CD8-positive, alpha-beta T cell (primary cell): ENCODE measurements at places on chromosomes 1 and 21.

DNA sequence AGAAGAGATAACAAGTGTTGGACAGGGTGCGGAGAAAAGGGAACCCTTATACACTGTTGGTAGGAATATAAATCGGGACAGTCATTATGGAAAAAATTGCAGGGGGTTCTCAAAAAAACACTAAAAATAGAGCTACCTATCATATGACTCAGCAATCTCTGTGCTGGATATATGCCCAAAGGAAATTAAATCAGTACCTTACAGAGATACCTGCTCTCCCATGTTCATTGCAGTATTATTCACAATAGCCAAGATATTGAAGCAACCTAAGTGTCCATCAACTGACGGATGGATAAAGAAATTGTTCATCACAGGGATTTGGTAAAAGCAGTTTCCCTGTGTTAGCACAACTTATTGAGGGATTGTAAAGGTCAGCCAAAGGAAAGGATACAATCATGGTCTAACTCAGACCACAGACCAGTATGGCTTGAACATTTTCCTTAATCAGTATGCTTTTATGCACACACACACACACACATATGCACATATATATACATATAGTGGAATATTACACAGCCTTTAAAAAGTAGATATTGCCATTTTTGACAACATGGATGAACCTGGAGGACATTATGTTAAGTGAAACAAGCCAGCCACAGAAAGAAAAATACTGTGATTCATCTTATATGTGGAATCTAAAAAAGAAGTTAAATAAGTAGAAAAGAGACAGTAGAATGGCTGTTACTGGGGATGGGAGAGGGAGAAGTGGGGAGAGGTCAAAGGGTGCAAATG is 44.2 kb upstream of the IRF2BP2 start:
- no peak for DNase-seq

DNA sequence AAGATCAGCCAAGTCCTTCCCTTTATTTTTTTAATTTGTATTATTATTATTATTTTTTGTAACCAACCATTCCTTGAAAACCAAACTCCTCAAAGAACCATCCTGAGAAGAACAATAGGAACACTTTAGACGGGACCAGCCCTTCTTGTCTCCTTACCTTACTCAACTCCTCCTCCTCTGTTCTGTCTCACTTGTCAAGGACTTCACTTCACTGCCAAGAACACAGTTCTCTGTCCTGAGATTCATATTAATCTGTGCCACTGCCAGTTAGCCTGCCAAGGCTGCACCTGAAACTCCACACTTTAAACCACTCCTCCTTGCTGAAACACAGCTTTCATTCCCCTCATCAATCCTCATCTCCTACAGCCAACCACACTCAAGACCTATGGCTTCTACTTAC is 73.8 kb upstream of the ATP1A1 start:
- no peak for DNase-seq

DNA sequence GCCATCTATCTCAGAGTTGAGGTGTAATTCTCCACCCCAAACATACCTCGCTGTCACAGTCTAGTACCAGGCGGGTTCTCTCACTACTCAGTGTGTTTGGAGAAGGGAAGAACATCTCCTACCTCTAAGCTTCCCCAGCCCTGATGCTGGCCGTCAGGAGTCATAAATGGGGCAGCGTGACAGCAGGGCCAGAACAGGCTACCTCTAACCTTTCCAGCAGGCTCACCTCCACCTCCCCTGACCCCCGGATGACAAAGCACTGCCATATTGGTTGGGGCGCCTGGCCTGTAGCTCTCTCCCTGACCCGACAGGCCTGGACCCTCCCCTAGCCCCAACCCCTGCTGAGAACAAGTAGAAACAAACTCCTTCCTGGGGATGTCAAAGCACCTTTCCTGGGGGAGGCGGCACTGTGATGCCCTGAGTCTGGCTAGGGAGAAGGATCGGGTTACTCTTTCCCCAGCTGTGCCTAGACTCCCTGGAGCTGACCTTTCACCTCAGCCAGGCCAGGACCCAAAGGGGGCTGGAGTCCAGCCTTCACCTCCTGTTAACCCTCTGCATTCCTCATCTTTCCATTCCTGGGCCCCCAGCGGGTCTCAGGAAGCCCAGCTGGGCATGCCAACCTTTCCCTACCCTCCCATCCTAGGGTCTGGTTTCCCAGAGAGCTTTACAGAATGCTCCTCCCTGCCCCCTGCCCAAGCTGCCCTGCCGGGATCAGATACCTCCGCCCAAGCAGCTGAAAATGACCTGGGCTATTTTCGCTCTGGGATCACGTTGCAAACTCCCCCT is 34.2 kb downstream of the AHDC1 start:
- DNase-seq, result no peak

DNA sequence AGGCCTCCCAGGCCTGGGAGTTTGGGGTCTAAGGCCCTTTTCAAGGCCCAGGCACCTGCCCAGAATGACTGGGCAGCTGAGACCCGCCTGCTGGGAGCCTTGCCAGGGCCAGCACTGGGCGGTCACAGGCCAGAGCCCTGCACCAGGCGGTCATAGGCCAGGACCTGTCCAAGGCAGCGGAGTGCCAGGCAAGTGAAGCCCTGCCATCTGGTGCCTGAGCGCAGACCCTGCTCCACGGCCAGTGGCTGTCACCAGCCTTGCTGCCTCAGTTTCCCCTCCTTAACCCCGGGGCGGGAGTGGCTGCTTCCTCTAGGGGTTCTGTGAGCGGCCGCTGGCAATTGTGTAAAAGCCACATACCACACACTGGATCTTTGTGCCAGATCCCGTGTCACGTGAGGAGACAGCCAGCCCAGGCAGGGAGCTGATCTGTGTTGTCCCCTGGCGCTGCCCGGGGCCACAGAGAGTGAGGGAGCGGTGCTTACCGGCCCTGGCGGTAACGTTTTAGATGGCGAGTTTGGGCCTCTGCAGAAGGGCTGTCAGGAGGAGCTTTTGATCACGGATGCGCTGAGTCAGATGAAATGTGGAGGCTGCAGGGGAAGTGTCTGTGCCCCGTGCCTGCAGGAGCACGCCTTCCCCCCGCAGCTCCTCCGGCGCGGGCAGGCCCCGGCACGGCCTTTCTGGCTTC is 4.6 kb downstream of the COL18A1 start:
- no peak for DNase-seq

DNA sequence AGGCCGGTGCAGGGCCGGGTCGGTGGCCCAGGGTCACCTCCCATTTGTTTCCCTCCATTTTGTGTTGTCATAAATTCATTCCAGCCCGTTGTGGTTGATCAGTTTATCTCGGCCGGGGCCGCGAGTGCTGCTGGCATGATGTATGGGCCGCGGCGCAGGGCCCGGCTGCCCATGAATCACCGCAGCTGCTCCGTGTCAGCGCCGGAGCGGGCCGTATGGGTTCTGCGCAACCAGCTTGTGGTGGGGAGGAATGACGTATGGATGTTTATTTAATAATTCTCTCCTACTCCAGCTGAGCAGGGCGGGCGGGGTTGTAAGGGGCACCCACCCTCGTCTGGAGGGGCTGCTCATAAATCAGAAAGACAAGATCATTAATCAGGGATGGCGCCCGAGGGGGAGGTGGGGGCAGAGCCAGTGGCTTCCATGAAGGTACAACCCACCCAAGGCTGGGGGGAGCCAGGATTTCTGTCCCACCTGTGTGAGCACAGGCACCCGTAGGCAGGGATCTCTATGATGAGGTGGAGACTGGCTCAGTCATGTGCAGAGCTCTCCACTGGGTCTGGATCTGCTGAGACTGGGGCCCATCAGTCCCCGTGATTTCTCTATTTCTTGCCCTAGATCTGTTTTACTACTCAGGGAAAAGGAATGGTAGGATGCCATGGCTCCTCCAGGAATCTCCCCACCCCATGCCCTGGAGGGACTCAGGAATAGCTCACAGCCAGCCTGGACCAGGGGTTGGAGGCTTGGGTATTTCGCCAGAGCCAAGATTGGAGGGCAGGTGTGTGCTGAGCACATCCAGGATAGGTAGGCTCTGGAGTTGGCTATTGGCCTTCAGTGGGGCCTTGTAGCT is 27.8 kb downstream of the TMEM53 start:
- DNase-seq, result no peak

DNA sequence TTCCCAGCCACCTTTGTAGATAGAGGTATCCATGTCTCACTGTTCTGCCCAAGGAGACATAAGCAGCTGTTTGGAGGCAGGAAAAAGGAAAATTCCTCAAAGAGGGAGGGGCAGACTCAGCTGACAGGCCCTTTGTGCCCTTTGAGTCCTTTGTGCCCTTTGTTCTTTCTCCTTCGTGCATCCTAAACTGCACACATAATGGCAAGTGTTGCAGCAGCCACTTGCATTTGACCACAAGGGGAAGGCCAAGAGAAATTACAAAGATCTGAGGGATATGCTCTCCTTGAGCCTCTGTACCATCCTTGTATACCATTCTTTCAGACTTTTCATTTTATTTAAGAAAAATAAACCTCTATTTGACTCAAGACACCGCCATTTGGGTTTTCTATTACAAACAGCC is 71.8 kb upstream of the PKN2 start:
- no peak for DNase-seq

DNA sequence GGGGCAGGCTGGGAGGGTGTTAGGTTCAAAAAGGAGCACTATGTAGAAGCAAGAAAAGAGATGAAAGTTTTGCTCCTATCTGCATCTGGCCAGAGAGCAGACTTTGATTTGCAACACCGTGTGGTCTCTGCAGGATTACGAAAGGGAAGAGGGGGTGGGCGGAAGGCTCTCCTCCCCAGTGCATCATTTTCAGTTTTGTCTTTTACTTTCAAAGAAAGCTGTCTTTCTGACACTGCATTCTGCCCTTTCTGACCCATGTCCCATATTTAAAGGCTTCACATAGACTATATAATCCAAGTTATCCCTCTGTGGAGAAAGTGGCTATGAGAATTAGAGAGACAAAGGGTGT is 126.5 kb downstream of the RHOU start:
- no peak for DNase-seq

GRCh38 chr1:31788825-31789256 is 24.7 kb upstream of the ADGRB2 start:
- no peak for DNase-seq

- no peak for DNase-seq
Measured at GRCh38 chr1:183953031-183953430, 84.5 kb downstream of the COLGALT2 start.

- DNase-seq, result no peak
Measured at GRCh38 chr1:182688436-182689205, 4.2 kb upstream of the RGS8 start.

- DNase-seq, result no peak
Measured at GRCh38 chr1:112257043-112257835, 138.8 kb upstream of the CTTNBP2NL start.

GRCh38 chr1:25486602-25487001 is 55.9 kb downstream of the MACO1 start:
- no peak for DNase-seq

- DNase-seq, result no peak
Measured at GRCh38 chr1:73789965-73790364, 408.0 kb downstream of the LRRIQ3 start.

- no peak for DNase-seq
Measured at GRCh38 chr1:85894651-85895050, 186.4 kb upstream of the ZNHIT6 start.

- DNase-seq, result no peak
Measured at GRCh38 chr1:113027449-113027848, 45.5 kb upstream of the LRIG2 start.
